GM13976 (cell line): ENCODE measurements at places on chromosomes 3 and 15.
A peak's percentile ranks its signal among the peaks of the same experiment; 100 is the strongest.

DNA sequence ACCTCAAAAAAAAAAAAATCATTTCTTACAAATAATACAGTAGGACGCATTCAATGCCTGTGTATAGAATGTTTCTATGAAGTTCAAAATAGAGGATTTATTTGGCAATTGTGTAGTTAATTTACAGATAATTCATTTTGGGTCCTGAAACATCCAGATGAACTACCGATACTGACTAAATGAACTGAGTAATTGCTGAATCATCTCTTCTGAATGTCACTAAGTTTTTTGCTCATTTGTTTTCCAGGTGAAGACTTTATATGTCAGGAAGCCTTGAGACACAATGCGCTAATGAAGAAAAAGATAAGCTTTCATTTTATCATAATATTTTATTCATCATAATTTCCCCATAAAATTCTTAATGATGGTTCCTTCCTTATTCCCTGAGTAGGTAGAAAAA lies 39.7 kb downstream of the PCOLCE2 start:
- DNase-seq: no peak

DNA sequence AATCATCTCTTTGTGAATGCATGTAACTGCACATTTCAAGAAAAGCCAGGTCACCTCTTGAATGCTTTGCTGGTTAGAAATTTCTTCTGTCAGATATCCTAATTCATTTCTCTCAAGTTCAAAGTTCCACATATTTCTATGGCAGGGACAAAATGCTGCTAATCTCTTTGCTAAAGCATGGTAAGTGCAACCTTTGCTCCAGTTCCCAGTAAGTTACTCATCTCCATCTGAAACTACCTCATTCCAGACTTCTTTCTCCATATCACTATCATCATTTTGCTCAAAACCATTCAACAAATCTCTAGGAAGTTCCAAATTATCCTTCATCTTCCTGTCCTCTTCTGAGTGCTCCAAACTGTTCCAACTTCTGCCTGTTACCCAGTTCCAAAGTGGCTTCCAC lies 230.6 kb downstream of the ZMAT3 start:
- no peak for DNase-seq

- no peak for DNase-seq
Observed at GRCh38 chr3:38059148-38059547, 20.1 kb downstream of the DLEC1 start.

- DNase-seq: no peak
Observed at GRCh38 chr3:47130557-47130956, 33.4 kb downstream of the SETD2 start.

GRCh38 chr3:15102256-15102655 lies 3.3 kb upstream of the RBSN start:
- DNase-seq: no peak

- no peak for DNase-seq
Observed at GRCh38 chr3:117722856-117723255, 1013.3 kb downstream of the TUSC7 start.

- peak; percentile 65 for DNase-seq
Observed at GRCh38 chr3:13452490-13453335, 27.4 kb upstream of the HDAC11 start.
